Forelimb muscle (tissue), 1 donor: ENCODE measurements at places on chromosomes 3 and 15. TPM values are rescaled to one million over a fixed set of nuclear protein-coding genes. Genes with fewer than 3 reads are reported as not detected.

The CAMK2N2 gene
- polyA plus RNA-seq, result not detected

The POTEB3 gene
- polyA plus RNA-seq, result not detected

The GP5 gene
- 0.35 TPM for polyA plus RNA-seq

The RAB27A gene
- polyA plus RNA-seq, result 5.8 TPM

The LRRK1 gene
- polyA plus RNA-seq, result 5.6 TPM

The RLBP1 gene
- 0.28 TPM for polyA plus RNA-seq

The LRRC49 gene
- 6.0 TPM for polyA plus RNA-seq

The ATP8B4 gene
- polyA plus RNA-seq, result 1.9 TPM

The RASGRF1 gene
- 0.13 TPM for polyA plus RNA-seq

The THBS1 gene
- polyA plus RNA-seq, result 46.5 TPM

The LOXL1 gene
- polyA plus RNA-seq, result 29.7 TPM

DNA sequence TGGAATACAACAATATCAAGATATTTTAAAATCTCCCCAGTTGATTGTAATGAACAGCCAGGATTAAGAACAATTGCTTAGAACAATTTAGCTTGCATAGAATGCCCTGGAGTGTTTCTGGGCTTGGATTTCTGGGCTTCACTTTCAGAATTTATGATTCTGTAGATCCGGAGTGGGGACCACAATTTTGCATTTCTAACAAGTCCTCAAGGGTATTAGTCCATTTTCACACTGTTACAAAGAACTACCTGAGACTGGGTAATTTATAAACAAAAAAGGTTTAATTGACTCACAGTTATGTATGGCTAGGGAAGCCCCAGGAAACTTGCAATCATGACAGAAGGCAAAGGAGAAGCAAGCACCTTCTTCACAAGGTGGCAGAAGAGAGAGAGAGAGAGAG is 54.3 kb upstream of the MYRIP start:
- no peak for DNase-seq

- DNase-seq, result no peak
Observed at GRCh38 chr3:43729707-43730414, 39.1 kb downstream of the ABHD5 start.

GRCh38 chr3:23985747-23986544 is 40.9 kb downstream of the NR1D2 start:
- no peak for DNase-seq

DNA sequence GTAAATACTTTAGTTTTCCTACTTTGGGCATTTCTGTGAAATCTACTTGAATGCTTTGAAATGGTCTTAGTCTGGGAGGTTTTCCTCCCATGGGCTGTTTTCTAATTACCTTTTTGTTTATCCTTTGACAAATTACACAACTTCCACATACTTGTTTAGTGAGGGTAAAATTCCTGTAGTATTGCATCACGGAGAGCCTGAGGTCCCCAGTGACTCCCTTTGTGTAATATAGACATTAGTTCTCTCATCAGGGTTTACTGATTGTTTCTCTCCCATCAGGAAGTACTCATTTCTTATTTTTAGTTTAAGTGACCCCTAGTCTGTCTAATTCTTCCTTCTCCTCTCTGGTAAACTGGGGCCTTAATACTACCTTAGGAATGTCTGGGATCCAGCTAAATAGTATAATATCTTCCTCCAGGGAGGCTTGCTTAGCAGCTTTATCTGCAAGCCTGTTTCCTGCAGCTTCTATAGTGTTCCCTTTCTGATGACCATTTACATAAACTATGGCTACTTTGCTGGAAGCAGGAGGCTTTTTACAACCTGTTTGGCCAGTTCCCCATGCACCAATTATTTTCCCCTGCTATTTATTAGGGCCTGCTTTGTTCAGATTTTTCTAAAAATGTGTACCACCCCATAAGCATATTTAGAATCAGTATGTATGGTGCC is 87.2 kb upstream of the XCR1 start:
- DNase-seq, result no peak

GRCh38 chr3:72515941-72516340 is 332.3 kb downstream of the SHQ1 start:
- DNase-seq, result no peak

DNA sequence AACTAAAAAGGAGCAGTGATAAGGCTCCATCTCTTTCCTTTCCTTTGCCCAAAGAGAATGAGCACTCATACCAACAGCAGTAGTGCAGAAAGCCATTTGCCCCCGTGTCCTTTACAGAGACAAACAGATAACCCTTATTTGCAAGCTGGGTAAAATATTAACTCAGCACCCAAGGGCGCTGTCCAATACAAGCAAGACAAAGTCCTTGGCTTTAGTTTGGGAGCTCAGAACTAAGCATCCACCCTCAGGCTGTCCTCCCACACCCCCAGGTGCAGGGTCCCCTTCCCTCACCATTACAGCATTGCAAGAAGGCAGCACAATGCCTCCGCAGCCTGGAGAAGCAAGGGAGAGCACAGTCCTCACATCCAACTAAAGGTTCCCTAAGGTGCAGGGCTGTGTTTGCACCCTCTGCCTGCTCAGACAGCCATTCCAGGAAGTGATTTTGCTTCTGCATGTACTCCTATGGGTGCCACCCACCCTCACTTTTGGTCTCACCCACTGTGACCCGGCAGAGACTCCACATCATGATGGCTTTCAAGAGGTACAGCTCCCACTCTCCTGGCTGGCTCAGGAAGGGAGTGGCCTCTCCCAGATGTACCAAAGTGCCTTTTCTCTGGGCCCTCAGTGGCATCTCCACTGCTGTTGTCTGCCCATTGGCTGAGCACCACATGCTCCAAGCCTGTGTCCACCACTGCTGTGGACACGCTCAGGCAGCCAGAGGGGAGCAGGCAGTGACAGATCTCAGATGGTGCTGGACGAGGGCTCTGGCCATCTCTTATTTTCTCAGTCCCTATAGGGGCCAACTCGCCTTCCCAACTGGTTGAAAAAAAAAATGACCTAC is 34.1 kb upstream of the HES1 start:
- no peak for DNase-seq

DNA sequence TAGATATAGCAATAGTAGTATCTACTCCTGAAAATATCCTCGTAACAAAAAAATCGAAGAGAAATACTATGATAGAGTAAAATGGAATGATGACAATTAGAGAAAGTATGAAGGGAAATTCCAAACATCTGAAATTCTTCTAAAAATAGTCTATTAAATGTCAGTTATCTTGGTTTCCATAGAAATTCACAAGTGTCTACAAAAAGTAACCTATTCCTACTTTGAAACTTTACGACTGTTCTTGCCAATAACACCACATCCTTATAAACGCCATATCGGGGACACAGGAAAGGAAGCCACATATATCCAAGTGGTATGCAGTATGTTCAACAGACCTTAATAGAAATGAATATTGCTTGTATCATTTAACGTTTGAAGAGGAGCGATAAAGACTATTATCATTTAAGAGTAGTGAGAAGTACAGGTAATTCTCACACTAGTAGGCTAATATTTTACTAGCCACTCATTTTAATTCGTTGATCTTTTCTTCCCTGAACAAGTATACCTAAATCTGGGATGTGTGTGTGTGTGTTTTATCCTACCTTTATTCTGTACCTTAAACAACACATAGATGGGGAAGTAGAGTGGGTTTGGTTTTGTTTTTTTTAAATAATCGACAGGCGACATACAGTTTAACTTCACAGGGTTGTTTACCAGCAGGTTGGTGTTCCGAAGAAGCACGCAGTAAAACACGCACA is 1.2 kb downstream of the GPR176 start:
- no peak for DNase-seq
